H7 (cell line): ENCODE measurements at places on chromosomes 5 and 9. TPM values are rescaled to one million over a fixed set of nuclear protein-coding genes. Genes with fewer than 3 reads are reported as not detected.

Gene IL3
- not detected in 2 replicates for total RNA-seq

Gene TAF11L5
- total RNA-seq: not detected in 2 replicates

Gene CER1
- total RNA-seq: 197 and 1,033 TPM in 2 replicates

Gene FBP1
- total RNA-seq: 5.4 and 7.5 TPM in 2 replicates

Gene ANKRD34B
- total RNA-seq: 0.03 TPM in 1 of 2 replicates, not detected in the other

Gene CACNA1B
- total RNA-seq: 1.4 and 2.3 TPM in 2 replicates

Gene IFNK
- total RNA-seq: not detected in 2 replicates

Gene PAEP
- total RNA-seq: not detected in 2 replicates

DNA sequence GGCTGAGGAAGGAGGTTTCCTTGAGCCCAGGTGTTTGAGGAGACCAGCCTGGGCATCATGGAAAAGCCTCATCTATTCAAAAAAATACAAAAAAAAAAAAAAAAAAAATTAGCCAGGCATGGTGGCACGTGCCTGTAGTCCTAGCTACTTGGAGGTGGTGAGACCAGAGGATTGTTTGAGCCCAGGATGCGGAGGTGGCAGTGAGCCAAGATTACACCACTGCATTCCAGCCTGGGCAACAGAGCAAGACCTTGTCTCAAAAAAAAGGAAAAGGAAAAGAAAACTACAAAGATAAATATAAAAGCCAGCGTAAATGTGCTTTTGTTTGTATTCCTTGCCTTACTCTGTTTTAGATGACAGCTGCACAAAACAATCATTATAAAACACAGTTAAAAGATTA is 2249.2 kb upstream of the C9orf72 start:
- DNase-seq: no peak

DNA sequence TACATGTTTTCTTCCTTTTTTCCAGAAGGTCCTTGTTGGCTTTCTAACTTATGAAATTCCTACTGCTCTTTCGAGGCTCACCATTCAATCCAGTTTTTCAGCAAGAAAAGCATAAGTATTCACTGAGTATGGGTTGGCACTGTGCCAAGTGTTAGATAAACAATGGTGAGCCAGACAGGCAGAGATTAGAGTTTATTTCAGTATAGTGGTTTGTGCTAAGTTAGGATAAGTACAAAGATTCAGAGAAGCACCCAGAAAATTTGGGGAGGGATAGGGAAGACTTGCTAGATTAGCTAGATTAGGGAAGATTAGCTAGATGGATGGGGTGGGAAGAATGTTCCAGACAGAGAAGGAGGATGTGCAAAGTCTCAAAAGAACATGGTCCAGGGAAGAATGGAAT is 122.9 kb downstream of the OXCT1 start:
- DNase-seq: no peak

DNA sequence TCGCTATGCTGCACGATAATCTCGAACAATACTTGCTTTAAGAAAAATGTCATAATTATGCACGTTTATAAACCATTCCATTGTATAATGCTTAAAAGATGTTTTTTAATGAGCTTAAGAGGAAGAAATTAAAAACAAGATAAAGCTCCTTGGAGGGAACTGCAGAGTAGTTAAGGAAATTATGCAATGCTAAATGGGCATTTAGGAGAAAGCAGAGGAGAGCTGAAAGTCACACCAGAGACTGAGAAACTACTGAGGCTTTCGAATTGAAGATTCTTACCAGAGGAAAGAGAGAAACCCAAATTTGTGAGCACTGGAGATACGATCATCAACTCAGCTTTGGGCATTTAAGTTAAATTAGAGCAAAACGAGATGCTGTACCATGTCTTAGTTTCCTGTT is 119.4 kb downstream of the CDH10 start:
- DNase-seq: no peak

DNA sequence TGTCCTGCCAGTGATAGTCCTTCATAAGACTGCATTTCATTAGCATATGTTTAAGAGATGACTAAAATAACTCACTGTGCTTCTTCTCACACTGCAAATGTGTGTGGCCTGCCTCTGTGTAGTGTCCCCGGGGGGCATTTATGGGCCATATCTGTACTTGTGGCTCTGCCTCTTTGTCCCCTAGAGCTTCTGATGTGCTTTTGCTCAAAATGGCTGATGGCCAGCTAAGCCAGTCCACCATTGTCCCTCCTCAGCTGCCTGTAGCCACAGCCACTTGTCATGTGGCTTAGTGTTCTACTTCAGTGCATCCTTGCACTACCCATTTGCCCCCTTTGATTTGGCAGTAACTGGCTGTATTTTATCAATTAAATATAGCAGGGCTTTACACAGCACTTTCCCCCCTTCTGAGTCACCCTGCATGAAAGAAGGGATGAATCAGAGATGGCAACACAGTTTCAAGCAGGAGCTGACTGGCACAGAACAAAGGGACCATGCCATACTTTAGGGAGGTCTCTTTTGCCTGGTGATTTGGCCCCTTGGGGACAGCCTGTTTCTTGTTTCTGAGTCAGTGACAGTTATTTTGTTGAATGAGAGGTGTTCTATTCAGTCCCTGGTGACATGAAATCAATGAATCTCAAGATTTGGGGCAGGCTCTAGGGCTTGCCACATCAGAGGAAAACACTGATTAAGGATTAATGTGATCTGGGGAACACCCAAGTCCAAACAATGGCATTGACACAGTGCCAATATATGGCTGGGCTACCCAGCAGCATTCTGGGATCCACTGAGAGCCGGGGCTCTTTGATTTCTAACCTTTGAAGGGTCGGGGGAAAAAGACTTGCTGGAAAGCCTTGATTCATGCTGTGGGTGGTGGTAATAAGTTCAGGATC is 245.5 kb downstream of the SMARCA2 start:
- DNase-seq: no peak

GRCh38 chr5:72383726-72384125 is 63.6 kb downstream of the PTCD2 start:
- no peak for DNase-seq

DNA sequence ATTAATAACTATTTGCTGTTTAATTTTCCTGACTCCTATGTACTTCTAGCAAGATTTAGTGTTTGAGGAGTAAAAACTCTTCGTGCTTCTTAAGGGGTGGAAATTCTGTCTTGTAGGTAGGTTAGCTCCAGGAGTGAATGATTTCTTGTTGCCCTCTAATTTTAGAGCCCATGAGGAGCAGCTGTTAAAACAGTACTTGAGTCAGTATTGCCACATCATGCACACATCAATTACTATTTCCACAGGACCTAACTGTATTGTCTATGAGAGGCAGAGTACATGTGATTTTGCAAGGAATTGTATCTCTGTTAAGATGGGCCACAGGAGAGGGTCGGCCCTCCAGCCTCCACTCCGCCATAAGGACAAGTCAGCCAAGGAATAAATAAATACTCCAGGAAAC is 91.2 kb downstream of the PDZD2 start:
- DNase-seq: no peak

DNA sequence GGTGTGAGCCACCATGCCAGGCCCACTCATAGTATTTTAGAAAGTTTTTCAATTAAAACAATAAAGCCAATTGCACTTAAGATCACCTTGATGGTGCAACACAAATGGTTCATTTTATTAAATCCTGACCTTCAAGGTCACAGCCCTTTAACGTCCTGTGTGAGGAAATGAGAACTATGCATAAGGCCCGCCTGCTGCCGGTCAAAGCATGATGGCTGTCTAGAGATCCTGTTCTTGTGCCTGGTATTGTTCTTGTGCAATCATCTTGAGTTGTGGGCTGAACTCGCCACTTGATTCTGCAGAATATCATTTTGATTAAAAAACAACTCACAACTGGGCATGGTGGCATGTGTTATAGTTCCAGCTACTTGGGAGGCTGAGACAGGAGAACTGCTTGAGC is 43.6 kb upstream of the FBXW11 start:
- no peak for DNase-seq

DNA sequence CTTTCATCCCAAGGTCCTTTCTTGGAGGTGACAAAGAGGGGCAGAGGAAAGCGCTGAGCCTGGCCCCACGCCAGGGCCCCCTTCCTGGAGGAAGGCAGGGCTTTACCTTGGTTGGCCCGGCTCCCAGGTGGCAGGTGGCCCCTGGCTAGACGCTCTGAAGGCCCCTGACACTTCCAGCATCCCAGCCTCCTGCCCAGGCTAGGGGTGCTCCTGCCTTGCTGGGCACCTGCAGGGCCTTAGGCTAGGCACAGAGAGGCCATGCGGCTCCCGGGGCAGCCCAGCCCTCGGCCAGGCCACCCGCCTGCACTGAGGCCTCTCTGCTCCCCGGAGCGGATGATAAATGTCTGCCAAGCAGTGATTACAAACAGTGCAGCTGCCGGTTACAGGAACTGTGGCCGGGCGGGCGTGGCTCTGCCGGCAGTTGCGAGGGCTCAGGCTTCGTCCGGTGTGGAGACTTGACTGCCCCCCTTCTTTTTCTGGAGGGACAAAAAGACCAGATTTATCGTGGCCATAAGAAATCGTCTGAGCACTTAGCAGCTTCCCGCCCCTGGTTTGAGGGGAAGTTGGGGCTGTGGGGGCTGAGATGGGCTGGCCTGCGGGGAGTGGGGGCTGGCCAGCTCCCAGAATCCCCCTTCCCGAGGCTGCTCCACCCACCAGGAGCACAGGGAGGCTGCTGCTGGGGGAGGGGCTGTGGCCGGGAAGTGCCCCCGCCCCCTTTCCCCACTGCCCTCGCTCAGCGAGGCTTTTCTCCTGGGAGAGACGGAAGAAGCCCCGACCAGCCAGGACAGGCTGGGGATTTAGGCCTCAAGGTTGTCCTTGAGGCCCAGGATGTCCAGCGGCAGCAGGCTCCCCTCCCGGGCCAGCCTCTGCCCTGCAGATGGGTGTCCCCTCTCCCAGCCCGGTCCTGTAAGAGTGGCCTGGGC is 31.6 kb upstream of the UBAC1 start:
- peak; percentile 94 for DNase-seq

DNA sequence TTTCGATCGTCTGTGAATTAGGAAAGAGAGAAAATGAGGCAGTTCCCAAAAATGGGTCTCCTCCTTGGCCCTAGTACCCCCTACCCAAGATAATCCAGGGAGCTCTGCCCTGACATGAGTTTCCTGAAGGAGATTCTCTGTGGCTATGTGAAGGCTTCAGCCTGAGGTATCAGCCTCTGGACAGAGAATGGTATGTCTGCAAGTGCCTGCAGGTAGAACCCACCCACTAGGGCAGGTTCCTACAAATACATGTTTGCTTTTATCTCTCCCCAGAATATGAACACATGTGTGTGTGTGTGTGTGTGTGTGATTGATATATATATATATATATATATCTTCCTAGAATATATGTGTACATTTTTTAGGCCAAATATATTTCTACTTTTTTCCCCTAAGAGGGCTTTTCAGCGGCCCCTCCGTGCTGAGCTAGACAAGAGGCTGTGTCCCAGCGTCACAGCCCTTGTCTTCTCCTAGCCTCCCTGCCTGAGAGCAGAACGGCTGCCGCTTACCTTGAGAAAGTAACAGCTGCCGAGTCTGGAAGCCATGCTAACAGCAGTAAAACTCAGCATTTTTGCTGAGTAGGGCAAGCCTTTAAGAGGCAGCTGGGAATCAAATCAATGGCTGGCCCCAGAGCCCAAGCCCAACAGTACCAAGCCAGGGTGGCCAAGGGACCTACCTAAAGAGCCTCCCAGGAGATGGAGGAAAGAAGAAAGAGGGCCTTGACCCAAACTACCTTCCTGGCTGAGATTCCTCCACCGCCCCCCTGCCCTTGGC is 2.1 kb downstream of the BRINP1 start:
- no peak for DNase-seq

- DNase-seq: no peak
Measured at GRCh38 chr9:128894764-128895163, 12.8 kb downstream of the LRRC8A start.

- DNase-seq: no peak
Measured at GRCh38 chr5:83179966-83180365, 102.6 kb downstream of the XRCC4 start.

- DNase-seq: no peak
Measured at GRCh38 chr5:153893817-153894216, 144.9 kb downstream of the FAM114A2 start.
